ENCODE measurements at places on chromosomes 3 and 15. TPM values are rescaled to one million over a fixed set of nuclear protein-coding genes. Genes with fewer than 3 reads are reported as not detected.

GCSAM gene
- not detected for total RNA-seq

ATP1B3 gene
- 78.7 TPM for total RNA-seq

CEP63 gene
- 20.4 TPM for total RNA-seq

DNA sequence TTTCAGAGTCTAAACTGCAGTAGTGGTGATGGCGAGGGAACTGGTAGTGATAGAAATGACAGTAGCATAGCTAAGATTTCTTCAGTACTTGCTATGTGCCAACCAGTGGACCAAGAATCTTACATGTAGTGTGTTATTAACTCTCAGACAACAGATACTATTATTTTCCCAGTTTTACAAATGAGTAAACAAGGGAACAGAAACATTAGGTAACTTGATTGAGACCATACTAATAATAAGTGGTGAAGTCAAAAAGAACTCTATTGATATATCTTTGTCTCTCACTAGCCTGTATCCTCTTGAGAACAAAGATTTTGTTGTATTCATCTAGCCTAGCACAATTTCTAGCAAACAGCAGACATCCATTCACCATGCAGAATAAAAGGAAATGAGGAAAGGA, 250.1 kb downstream of the ZBTB20 start:
- no peaks in the 10 kb centered on the region for H3K36me3 ChIP-seq
- no peak overlapping the region for H3K27ac ChIP-seq
- no peaks in the 10 kb centered on the region for H3K27me3 ChIP-seq
- DNase-seq, result no peak

DNA sequence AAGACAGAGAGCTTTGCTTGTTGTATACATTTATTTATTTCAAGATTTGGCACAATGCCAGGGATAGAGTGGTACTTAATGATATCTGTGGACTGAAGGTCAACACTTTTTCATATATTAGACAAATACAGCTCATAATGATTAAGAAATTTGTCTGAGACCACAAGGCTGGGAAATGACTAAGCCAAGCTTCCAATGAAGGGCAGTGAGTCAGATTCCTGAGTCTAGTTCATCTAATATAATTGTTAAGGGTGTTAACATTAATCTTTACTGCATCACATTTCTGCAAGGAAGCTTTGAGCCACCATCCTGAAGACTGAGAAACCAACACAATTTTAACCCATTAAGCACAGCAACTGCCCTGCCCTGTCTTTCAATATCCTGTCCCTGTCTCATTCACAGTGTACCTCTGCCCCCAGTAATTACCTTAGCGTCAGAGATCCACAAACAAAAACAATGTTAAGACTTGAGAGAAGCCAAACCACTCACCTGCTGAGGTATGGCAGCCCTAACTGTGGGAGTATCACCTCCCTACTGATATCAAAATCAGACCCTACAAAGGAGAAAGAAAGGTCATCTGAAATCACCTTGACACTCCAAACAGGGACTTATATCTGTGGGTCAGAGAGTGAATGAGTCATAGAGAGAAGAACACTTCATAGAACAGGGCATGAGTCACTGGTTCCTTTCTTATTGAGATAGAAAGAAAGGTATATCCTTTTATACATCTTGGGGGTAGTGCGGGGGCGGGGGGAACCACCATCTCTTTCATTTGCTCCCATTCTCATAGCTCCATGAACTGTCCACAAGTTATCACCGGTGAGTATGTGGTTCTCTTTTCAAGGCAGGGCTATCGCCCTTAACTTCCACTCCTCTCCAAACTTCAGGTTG, 74.7 kb downstream of the MAGI1 start:
- H3K4me1 ChIP-seq, result peaks cover 29% of the 10 kb centered on the region
- H3K4me3 ChIP-seq, result no peak overlapping the region
- no peaks in the 10 kb centered on the region for H3K36me3 ChIP-seq
- no peak overlapping the region for H3K27ac ChIP-seq

DNA sequence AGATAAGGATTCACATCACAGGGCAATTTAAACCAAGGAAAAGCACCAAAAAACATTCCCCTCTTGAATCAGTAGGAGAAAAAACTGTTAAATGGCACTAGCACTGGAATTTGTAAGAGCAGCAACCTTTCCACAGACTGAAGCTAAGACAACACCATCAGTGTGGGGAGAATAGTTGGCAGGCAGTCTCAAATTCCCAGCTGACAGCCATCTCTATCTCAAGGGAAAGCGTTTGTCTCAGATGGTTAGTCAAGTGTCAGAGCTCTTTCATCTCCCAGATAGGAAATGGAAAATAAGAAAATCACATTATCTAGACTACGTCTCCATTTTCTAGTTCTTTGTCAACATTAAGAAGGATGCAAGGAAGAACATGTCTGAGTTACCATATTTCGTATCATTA, 228.7 kb downstream of the WDR72 start:
- H3K27me3 ChIP-seq, result no peaks in the 10 kb centered on the region
- H3K27ac ChIP-seq, result no peak overlapping the region
- no peaks in the 10 kb centered on the region for H3K36me3 ChIP-seq
- no peak overlapping the region for H3K4me3 ChIP-seq
- no peak for DNase-seq

GRCh38 chr3:21020681-21021080, 730.3 kb downstream of the ZNF385D start:
- H3K4me3 ChIP-seq, result no peak overlapping the region
- no peak overlapping the region for H3K27ac ChIP-seq
- H3K27me3 ChIP-seq, result no peaks in the 10 kb centered on the region
- H3K4me1 ChIP-seq, result no peaks in the 10 kb centered on the region

Data from thoracic aorta (tissue), 2 donors.